ENCODE measurements at places on chromosomes 2 and 18.

GRCh38 chr2:99794414-99794813 is 304.6 kb upstream of the REV1 start:
- no peak for DNase-seq

DNA sequence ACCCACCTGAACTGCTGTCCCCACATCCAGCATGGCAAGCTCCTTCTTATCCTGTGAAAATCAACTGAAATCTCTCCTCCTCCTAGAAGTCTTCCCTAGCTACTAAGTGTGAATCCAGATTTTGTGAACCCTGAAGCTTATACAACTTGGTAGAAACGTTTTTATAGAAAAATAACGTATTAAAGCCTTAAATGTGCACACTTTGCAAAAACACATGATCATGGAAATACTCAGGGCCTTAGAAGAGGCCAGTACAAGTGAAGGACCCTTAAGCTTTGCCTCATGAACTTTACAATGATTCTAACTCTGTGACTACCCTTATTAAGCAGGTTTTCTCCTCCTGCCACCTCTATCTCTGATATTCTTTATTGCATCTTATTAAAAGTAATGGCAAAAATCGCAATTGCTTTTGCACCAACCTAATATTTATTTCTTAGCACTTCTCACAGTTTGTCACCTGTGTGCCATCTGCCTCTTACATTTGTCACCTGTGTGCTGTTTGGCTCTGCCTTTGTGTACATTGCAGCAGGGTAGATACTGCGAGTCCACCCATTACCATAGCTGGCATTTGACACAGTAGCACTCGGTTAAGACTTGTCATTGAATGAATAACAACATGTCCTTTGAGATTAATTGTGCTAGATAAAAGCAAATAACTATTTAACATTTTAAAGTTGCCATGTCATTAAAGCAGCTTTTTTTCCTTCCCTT is 42.2 kb downstream of the FRZB start:
- DNase-seq, result no peak

- no peak for DNase-seq
These were observed 29.6 kb upstream of the LPIN1 start for GRCh38 chr2:11716689-11717321.

- no peak for DNase-seq
These were observed 226.3 kb upstream of the UBE2E3 start for GRCh38 chr2:180753809-180754761.

DNA sequence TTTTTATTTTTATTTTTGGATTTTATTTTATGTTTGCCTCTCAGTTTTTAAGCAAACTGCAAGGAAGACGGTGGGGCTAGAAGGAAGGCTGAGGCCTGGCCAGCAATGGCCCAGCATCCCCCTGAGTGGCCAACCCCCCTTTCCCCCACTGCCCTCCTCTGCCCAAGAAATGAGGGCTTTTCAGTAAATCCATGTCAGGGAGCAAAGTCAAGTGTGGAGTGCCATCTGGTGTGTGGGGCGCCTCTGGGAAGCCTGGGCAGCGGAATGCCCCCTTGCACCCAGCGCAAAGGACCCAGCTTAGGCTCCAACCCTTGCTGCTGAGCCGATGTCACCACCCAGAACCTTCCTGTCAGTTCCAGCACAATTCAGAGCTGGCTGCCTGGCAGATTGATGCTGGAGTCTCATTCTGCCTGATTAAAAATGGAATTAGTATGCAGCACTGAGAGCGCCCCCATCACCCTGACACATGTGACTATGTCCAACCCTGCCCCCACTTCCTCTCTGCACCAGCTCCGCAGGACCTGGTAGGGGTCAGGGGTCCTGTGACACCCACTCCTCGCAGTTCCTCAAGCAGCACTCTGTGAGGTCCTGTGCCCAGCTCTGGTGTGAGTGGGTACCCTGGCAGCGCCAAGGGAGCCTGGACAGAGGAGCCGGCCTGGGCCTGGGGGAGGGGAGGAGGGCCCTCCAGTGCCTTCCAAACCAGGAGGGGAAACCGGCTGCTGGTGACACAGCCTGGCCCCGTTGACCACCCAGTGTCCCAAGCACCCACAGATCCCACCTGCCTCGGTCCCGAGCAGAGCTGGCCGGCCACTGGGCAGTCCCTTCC is 9.2 kb upstream of the ALPP start:
- DNase-seq, result no peak

DNA sequence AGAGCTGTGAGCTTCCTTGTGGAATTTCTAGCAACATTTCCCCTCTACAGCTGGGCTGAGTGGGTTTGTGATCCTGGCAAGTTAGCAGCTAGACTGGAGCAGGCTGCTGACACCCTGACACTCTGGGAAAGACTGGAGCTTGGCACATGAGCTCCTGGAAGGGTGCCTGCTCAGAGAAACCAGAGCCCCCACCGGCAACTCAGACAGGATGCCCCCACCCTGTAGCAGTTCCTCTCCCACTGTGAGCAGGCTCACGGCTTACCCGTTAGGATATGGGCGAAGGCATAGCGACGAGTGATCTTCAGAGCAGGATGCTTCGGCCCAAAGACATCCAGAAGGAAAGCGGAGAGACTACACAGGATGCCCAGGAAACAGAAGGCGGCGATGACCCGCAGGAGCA is 11.2 kb downstream of the TMEM127 start:
- DNase-seq, result no peak

DNA sequence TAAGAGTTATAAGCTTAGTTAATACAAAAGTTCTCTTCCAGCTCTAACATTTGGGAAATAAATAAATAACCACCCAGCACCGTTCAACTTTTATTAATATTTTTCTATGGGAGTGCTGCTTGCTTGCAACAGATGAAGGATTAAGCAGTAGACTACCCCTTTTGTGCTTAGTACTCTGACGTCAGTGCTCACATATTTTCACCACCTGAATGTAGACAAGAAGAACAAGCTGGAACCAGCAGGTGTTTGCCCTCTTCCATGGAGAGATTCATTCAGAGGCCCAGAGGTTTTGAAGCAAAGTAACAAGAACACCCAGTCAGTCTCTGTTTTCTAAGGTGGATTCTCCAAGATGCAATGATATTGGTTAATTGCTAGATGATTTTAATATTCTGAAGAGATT is 307.1 kb upstream of the PIK3C3 start:
- no peak for DNase-seq

- no peak for DNase-seq
These were observed 88.7 kb downstream of the ADD2 start for GRCh38 chr2:70679259-70679658.

DNA sequence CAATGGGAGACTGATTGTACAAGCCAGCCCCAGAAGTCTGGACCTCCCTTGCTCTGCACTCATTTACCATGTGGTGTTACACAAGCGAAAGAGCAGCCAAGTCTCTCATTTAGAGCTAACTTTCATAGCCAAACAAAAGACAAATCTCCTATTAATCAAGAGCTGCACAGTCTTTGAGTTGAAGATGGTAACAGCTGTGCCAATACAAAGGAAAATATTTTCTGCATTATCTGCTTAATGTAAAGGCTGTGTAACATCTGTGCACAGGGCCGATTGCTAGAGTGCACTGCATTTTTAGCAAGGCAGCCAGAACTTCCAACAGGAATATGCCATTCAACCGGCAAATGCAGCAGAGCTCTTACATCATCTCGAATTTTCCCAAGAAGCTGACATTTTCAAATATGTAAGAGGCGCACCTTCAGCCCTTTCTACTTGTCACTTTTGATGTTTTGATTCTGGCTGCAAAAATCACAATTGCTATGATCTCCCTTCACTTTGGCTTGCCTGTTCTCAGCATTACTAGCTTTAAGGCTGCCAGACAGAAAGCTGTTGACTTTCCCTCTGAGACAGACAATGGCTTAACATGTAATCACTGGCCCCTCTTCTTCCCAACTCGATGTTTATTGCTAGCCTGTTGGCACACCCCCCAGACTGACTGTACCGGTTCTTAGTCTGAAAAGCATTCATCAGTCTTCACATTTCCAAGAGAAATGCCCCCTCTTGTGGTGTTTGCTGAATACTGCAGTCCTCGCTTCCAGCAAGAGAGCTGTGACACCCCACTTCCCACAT is 96.9 kb upstream of the TANK start:
- peak; percentile 81 for DNase-seq

GRCh38 chr2:105103481-105103880 is 65.6 kb downstream of the MRPS9 start:
- no peak for DNase-seq

- peak; percentile 94 for DNase-seq
These were observed 141.4 kb downstream of the FAM124B start for GRCh38 chr2:224260372-224261020.

GRCh38 chr18:57352761-57353136 is 392 bp downstream of the ST8SIA3 start:
- DNase-seq, result peak; percentile 2

GRCh38 chr2:7639476-7639875 is 722.3 kb downstream of the RNF144A start:
- no peak for DNase-seq

GRCh38 chr2:66461664-66462500 is 27.0 kb downstream of the MEIS1 start:
- DNase-seq, result no peak

DNA sequence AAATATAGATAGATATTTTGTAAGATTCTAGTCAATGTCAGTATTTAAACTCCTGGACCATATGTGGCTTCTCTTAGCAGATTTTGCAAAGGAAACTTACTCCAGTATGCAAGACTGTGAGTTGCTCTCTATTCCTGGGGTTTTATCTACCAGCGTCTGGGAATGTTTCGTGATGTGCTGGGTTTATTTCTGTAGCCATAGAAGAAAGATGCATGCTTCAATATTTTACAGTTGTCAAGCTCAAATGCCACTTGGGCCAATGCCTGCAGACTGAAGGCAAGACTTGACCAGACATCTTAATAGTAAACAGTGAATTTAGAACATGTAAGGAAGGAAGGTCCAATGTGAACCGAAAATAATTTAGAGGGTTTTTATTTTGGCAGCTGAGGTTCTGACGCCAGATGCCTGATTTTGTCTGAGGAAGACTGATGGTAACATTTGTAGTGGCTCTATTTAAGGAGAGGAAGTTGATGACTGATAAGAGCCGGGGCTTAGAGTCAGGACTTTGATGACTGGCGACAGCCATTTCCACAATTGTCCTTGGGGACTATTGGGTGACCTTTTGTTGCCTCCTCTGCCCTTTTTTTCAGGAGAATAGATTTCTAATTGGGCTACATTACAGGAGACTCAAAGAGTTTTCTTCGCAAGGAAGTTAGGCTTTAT is 154.3 kb downstream of the RAPGEF4 start:
- peak; percentile 12 for DNase-seq

DNA sequence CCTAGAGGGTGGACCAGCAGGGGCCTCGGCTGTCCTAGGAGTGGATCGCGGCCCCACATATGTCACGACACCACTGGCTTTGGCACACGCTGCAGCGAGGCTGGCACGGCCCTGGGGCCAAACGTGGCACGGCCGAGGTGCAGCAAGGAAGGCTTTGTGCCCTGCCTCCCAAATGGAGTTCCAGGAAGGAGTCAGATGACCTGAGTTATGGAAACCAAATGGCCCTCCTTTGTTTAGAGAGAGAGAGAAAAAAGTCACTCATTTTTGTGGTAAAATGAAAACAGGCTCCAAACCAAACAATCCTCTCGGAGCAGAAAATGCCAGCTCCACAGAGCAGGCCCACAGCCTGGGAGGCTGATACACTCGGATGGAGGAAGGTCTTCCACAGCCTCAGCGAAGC is 105.6 kb downstream of the ANTXR1 start:
- DNase-seq, result no peak

DNA sequence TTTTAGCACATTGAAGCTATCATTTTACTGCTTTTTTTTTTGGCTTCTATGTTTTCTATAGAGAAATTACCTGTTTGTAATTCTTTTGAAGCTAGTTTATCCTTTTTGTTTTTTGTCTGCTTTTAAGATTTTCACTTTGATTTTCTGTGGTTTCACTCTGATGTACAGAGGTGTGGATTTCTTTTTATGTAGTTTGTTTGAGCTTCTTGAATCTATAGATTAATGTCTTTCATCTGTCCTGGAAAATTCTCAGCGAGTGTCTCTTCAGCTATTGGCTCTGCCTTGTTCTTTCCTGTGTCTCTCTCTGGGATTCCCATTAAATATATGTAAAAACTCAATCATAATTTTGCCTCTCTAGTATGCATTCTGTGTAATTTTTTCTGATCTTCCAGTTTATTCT is 8.4 kb downstream of the POLE4 start:
- no peak for DNase-seq

GRCh38 chr2:109197491-109198418 is 68.8 kb downstream of the SH3RF3 start:
- no peak for DNase-seq

GRCh38 chr18:12366379-12366778 is 10.6 kb downstream of the AFG3L2 start:
- no peak for DNase-seq

- DNase-seq, result no peak
These were observed 480.7 kb upstream of the GYPC start for GRCh38 chr2:126175222-126175621.

DNA sequence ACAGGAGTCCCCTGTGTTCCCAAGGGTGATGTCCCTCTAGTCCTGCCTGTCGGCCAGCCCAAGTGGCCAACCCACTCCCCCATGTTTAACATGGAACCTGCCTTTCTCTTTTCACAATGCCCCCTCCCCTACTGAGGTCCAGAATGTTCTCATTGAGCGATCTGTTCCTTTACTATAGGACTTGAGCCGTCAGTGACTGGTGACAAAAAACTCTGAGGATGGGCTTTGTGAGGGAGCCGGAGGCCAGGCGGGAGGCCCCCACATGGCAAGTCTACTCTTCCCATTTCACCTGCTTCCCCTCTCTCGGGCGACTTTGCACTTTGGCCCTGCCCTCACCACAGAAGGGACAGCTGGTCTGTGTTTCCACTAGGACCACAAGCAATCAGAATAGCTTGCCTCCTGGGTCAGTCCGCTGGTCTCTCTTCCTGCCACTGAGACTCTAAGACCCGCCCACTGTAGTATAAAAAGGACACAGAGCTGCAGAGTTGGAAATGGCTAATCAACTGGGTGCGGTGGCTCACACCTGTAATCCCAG is 146.5 kb upstream of the RAB12 start:
- no peak for DNase-seq

DNA sequence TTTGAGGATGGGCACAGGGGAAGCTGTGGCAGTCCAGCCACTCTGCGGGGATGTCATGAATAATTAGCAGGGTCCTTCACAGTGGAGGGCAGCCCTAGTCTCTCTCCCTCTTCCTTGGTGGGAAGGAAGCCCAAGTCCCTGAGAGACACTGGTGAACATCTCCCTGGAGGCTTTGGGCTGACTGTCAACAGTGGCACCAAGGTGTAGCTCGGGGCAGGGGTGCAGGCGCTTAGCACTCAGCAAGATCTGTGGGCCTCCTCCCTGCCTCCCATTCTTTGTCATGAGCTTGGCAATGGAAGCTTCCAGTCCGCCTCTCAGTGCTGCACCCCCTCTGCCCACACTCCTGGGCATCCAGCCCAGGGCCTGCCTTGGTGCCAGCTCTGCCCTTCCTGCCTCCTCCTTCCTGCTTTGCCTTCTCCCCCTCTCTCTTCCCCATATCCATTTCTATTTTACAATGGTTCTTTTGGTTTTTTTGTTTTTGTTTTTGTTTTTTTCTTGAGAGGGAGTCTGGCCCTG is 59.4 kb downstream of the STEAP3 start:
- DNase-seq, result no peak

DNA sequence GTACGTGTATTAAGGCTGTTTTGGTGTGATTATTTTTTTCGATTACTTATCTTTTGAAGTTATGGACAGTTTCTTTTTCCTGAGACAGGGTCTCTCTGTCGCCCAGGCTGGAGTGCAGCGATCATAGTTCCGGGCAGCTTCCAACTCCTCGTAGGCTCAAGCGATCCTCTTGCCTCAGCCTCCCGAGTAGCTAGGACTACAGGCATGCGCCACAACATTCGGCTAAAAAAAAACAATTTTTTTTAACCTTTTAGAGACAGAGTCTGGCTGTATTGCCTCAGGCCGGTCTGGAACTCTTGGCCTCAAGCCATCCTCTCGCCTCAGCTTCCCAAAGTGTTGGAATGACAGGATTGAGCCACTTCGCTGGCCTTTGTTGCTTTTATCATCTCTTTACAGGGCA is 945 bp downstream of the HAT1 start:
- no peak for DNase-seq
